Calu3 (cell line): ENCODE measurements at places on chromosomes 5 and 9.

DNA sequence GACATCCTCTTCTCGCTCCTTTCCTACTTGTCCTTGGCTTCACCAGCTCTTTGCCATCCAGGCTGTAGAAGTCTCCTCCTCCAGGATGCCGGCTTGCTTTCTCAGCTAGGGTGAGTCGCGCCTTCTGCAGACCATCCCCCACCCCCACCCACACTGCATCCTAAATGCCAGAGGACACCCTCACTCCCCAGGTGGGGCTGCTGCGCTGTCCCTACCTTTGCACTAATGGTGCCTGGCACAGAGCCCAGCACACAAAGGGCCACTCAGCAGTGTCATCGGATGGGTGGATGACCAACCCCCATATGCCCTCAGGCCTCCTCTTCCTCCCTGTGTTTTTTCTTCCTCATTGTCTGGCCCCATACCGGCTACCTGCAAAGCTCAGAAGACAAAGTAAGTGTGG, 14.8 kb downstream of the IL9 start:
- no peak overlapping the region for H3K27ac ChIP-seq
- no peak for DNase-seq
- peaks cover 99% of the 10 kb centered on the region for H3K27me3 ChIP-seq
- H3K36me3 ChIP-seq = no peaks in the 10 kb centered on the region
- H3K4me3 ChIP-seq = no peak overlapping the region
- peaks cover 10% of the 10 kb centered on the region for H3K4me1 ChIP-seq

DNA sequence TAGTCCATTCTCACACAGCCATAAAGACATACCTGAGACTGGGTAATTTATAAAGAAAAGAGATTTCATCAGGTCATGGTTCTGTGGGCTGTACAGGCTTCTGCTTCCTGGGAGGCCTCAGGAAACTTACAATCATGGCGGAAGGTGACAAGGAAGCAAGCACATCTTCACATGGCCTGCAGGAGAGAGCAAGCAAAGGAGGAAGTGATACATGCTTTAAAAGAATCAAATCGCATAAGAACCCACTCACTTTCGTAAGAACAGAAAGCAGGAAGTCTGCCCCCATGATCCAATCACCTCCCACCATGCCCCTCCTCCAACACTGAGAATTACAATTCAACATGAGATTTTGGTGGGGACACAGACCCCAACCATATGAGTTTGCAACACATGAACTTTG, 5.1 kb upstream of the FBXO38 start:
- no peak for DNase-seq
- H3K4me1 ChIP-seq = peaks cover 15% of the 10 kb centered on the region
- no peaks in the 10 kb centered on the region for H3K27me3 ChIP-seq
- H3K4me3 ChIP-seq = no peak overlapping the region

- no peaks in the 10 kb centered on the region for H3K36me3 ChIP-seq
- H3K4me1 ChIP-seq = no peaks in the 10 kb centered on the region
- no peak overlapping the region for H3K4me3 ChIP-seq
- peaks cover 47% of the 10 kb centered on the region for H3K27me3 ChIP-seq
- no peak for DNase-seq
These were observed 155.0 kb upstream of the MVB12B start for GRCh38 chr9:126171641-126172040.

DNA sequence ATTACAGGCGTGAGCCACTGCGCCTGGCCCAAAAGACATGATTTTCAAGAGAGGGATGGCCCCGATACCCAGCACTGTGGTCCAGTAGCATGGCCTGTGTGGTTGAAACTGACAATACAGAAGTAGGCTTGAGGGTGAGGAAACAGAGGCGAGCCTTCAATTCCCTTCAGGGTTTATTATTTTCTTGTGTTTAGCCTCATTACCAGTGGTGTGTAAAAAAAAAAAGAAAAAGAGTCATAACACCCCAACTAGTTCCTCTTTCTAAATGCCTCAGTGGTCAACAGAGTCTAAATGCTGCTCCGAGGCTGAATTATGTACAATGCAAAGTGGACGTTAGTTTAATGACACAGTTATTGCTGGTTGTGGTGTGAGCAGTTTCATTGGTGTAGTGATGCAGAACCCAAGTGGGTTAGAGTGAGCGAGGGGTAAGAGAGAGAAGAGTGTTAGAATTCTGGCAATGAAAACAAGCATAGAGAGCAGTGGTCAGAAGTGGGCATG, 58.8 kb downstream of the SNX30 start:
- H3K27me3 ChIP-seq = no peaks in the 10 kb centered on the region
- no peak overlapping the region for H3K27ac ChIP-seq
- no peak for DNase-seq
- peaks cover 5% of the 10 kb centered on the region for H3K36me3 ChIP-seq

- DNase-seq = no peak
- H3K27ac ChIP-seq = no peak overlapping the region
- H3K27me3 ChIP-seq = no peaks in the 10 kb centered on the region
- peaks cover 62% of the 10 kb centered on the region for H3K36me3 ChIP-seq
- H3K4me1 ChIP-seq = peaks cover 7% of the 10 kb centered on the region
These were observed 65.8 kb downstream of the ERAP1 start for GRCh38 chr5:96741891-96742309.

DNA sequence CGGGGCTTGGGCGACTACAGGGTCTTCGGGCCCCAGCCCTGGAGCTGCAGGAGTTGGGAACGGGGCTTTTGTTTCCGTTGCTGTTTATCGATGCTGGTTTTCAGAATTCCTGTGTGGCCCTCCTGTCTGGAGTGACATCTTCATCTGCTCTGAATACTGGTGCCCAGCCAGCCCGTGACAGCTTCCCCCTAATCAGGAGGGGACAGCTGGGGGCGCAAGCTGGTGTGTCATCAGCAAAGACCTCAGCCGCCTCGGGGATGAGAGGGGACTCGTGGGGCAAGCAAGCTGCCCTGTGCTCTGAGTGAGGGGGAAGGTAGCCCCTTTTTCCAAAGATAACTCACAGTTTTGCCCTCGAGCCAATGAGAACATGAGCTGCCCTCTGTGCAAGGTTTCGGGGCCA, 110.7 kb downstream of the RXRA start:
- no peaks in the 10 kb centered on the region for H3K4me1 ChIP-seq
- H3K27ac ChIP-seq = no peak overlapping the region
- no peaks in the 10 kb centered on the region for H3K27me3 ChIP-seq
- H3K4me3 ChIP-seq = no peak overlapping the region
- peaks cover 14% of the 10 kb centered on the region for H3K36me3 ChIP-seq

DNA sequence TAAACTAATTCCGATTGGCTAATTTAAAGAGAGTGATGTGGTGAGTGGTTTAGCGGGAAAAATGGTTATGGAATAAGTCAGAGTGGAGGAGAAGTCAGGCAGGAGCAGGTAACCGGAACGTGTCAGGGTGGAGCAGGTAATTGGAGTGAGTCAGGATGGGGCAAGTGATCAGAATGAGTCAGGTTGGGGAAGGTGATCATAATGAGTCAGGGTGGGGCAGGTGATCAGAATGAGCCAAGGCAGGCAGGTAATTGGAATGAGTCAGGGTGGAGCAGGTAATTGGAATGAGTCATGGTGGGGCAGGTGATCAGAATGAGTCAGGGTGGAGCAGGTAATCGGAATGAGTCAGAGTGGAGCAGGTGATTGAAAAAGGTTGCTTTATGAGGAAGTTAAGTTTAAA, 101.4 kb downstream of the TMEM167A start:
- H3K4me3 ChIP-seq = peak overlapping the region; percentile 6
- peak overlapping the region; percentile 96 for H3K27ac ChIP-seq
- peak; percentile 81 for DNase-seq
- peaks cover 17% of the 10 kb centered on the region for H3K36me3 ChIP-seq
- H3K4me1 ChIP-seq = peaks cover 18% of the 10 kb centered on the region

DNA sequence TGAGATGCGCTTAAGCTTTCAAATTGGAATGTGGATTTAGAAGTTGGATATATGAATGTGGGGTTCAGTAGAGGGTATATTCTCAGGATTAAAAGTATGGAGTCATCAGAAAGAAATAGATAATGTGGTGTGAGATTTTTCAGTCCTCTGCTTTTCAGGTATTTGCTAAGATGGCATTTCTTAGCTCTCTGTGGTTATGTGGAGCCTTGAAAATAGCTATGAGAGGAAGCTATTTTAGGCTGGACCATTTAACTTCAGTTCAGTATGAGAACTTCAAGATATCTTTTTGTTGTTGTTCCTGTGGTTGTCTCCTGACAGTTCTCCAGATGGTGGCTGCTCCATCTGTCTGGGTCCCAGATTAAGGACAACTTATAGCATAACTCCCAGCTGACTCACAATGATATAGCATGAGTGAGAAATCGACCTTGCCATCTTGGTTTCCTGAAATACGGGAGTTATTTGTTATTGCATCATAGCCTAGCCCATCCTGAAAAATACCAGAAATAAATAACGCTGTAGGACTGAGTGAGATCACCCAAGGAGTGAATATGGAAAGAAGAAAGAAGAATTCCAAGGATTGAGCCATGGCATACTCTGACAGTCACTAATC, 461.5 kb downstream of the ANXA1 start:
- H3K27me3 ChIP-seq = no peaks in the 10 kb centered on the region
- no peak overlapping the region for H3K4me3 ChIP-seq
- H3K4me1 ChIP-seq = no peaks in the 10 kb centered on the region
- H3K36me3 ChIP-seq = no peaks in the 10 kb centered on the region
- DNase-seq = no peak
